ENCODE measurements at places on chromosomes 6 and 20.

DNA sequence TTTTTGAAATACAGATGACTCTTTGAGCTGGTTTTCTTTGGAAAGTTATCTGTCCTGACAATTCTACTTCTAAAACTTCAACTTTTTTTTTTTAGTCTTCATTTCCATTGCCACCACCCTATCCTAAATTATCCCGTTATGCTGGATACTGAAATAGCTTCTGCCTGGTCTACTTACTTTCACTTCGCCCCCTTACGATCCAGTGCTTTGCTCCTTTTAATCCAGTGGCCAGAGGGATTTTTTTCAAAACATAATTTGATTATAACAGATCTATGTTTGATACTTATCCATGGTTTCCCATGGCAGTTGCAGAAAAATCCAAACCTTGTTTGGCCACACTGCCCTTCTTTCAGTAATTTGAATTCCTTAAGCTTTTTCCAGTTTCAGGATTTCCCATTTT, 27.4 kb downstream of the ASXL1 start:
- no peak for DNase-seq

DNA sequence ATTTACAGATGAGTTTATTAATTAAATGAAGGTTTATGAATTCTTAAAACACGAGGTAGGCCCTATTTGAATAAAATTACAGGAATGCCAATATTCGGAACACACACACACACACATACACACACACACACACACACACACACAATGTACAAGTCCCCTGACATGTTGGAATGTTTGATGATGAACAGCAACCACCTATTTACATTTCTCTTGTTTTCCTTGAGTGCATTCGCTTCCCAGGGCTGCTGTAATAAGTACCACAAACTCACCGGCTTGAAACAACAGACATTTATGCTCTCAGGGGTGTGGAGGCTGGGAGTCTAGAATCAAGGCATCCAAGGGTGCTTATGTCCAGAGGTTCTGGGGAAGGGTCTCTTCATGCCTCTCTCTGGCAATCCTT, 90.3 kb downstream of the SLC22A3 start:
- DNase-seq, result no peak

- no peak for DNase-seq
These were observed 117.4 kb upstream of the FRMD1 start for GRCh38 chr6:168196385-168196860.

DNA sequence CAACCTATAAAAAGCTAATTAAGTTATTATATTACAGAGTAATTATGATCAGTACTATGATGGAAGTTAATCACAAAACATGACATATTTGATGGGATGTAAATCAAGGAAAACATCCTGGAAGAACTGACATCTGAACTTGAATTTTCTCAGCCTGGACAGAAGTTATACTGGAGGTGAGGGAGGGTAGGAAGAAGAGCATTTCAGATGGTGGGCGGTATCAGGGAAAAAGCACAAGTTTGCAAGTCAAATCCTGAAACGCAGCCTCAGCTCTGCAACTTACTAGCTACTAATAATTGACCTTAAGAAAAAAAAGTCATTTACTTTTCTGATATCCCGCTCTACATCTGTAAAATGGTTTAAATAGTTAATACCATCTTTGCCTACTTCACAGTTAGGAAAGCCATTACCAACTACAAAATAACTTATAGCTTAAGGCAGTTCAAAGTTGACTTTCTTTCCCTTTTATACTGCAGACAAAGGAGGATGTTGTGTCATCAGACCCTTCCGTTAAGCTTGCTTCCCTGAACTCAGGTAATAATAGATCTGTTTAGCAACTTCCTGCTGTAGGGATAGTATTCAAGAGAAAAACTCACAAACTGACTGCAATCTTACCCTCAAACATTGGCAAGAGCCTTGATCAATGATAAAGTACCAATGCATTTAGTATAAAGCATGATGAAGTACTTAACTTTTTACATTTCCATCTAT, 21.0 kb downstream of the NOL7 start:
- DNase-seq, result no peak

DNA sequence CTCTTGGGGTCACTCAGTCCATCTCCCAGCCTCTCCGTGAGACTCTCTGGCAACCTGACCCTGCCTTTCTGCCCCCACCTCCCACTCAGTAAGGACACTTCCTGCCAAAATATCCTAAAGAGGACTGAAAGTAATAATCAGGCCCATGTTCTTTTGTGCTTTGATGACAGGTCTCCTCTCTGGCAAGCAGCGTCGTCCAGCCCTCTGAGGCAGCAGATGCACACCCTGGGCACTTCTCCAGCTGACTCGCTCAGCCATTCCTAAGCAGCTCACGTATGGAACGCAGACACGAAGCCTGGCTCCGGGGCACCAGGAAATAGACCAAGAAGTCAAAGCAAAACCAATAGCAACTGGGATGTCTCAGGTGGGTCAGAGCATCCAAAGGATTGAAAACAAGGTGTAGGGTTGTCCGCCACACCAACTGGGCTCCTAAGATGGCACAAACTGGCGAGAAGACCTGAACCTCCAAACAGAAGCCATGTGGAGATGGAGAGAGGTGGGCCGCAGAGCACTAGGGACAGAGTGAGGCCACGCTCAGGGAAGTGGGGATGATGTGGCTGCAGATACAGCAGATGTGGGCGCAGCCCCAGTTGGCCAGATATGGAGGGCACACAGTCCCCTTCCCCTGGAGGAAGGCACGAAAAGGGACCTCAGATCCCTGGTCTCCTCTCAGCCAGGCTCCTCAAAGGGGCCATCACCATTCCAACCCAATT, 99.3 kb downstream of the PRND start:
- no peak for DNase-seq

GRCh38 chr20:57672164-57672563, 37.7 kb downstream of the PMEPA1 start:
- no peak for DNase-seq

DNA sequence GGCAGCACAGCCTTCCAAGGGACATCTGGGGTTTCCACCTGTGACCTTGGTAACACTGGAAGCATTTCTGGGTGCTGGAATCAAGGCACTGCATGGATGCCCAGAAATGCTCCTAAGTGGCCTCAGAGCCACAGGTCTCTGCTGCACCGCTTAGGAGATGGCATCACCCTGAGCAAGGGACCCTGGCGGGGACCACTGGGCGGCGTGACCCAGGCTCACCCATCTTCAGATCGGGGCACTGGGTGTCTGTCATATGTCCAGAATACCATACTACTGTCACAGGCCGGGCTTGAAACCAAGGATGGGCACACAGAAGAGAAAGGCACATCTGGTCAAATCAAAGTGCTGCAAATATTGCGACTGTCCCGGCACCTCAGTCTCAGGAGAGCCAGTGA, 45.9 kb downstream of the SSR1 start:
- DNase-seq, result no peak

GRCh38 chr6:143264986-143265764, 185.3 kb downstream of the ADAT2 start:
- no peak for DNase-seq

DNA sequence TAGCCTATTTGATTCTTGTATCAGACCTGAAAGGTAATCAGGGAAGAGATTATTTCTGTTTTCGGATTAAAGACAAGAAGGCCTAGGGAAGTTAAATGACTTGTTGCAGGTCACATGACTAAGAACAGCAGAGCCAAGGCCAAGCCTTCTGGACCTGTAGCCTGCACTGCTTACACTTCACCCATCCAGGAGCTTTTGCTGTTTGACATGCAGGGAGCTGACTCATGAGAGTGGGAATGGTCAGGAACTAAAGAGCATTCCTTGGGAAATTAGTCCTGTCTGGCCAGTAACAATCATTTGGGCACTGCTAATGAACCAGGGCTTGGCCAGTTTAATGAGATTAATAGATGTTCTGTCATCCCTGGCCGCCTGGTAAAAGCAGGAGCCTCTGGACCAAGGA, 46.8 kb downstream of the EIF2S2 start:
- DNase-seq, result no peak

DNA sequence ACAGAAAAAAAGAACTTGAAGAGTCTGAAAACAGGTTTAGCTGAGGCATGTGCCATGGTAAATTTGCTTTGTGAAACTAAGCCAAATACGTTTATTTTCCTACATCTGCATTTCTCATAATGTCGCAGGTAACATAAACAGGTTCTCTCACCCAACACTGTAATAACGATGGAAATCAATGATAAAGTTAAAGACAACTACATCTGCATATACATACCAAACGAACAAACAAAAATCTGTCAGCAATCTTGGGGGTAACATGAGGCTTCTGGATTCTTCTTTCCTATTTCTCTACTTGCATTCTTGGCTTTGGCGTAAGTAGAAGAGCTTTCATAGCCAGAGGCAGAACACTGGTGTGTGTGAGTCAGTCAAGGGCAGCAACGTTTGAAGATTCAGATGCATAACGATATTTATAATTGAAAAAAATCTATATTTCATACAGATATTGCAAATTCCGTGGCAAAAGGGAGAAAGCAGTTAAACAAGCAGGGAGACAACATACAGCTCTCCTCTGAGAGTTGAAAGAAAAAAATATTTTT, 195.1 kb downstream of the EDN1 start:
- DNase-seq, result no peak

GRCh38 chr6:93177438-93177837, 241.9 kb downstream of the EPHA7 start:
- DNase-seq, result no peak
